LHCN-M2 (cell line): ENCODE measurements at places on chromosomes 13 and 19. TPM values are rescaled to one million over a fixed set of nuclear protein-coding genes. Genes with fewer than 3 reads are reported as not detected.

Gene ANO8
- total RNA-seq, result 2.4 and 3.3 TPM in 2 replicates

Gene PTPRH
- total RNA-seq, result 0.19 and 0.29 TPM in 2 replicates

Gene IRGC
- total RNA-seq, result not detected in 2 replicates

Gene IGFL1
- total RNA-seq, result not detected in 2 replicates

Gene DLEU7
- not detected in 2 replicates for total RNA-seq

Gene LIM2
- not detected in 2 replicates for total RNA-seq

Gene ZNF439
- 0.11 and 0.26 TPM in 2 replicates for total RNA-seq

DNA sequence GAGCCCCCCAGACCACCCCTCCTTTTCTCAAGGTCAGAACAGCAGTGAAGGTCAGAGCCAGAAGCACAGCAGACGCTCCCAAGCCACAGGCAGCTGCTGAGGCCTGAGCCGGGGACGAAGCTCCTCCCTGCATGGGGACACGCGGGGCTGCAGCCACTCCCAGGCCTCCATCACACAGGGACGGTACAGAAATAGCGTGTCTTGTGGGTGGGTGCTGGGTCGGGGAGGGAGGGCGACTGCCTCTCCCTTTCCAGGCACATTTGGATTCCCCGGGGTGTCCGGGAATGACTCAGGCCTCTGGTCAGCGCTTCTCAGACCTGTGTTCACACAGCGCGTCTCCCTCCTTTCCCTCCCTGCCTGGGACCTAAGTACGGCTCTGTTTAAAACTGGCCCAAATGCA lies 33.2 kb downstream of the RASA3 start:
- peak; percentile 97 for DNase-seq

- no peak for DNase-seq
These were observed 16.1 kb downstream of the USPL1 start for GRCh38 chr13:30633861-30634260.

GRCh38 chr13:49110122-49110912 lies 109.8 kb upstream of the MLNR start:
- DNase-seq, result peak; percentile 90

- DNase-seq, result peak; percentile 2
These were observed 46.4 kb downstream of the N4BP2L1 start for GRCh38 chr13:32381539-32381938.

GRCh38 chr13:32013181-32013580 lies 18.4 kb upstream of the FRY start:
- DNase-seq, result no peak

DNA sequence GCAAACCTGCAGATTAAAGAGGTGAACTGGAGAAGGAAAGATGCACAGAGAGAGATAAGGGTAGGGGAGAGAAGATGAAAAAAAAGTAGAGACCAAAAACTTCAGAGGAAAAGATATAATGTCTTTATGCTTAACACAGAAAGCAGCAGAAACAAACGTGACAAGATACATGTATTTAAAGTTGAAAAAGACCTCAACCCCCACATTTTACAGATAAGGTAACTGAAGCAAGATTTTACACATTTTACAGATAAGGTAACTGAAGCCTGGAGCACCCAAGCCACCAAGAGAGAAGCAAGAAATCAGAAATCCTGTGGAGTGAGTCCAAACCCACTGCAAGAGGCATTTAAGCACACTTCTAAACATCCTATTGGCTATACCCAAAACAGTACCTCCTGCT lies 185.3 kb downstream of the TBC1D4 start:
- no peak for DNase-seq

- peak; percentile 37 for DNase-seq
These were observed 118.0 kb upstream of the POSTN start for GRCh38 chr13:37716420-37717195.

DNA sequence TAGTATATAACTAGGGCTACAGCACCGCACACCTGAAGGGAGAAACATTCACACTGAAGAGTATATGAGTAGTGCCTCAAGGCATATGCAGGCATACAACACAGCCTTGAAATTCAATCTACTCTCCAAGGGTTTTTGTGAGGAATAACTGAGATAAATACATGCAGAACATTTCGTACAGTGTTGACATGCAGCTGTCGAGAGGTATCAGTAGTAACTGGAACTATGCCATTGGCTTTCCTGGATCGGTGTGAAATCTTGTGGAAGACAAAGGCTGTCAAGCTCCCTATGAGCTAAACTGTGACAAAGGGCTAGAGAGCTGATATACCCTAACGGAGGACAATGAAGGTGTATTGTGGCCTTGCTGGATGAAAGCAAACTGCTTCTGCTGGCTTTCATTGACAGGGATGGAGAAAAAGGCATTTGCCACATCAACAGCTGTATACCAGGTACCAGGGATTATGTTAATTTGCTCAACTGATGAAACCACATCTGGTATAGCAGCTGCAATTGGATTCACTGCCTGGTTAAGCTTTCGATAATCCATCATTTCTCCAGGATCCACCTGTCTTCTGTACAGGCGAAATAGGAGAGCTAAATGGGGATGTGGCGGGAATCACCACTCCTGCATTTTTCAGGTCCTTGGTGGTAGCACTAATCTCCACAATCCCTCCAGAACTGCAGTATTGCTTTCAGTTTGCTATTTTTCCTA lies 16.3 kb downstream of the MTRF1 start:
- peak; percentile 90 for DNase-seq

DNA sequence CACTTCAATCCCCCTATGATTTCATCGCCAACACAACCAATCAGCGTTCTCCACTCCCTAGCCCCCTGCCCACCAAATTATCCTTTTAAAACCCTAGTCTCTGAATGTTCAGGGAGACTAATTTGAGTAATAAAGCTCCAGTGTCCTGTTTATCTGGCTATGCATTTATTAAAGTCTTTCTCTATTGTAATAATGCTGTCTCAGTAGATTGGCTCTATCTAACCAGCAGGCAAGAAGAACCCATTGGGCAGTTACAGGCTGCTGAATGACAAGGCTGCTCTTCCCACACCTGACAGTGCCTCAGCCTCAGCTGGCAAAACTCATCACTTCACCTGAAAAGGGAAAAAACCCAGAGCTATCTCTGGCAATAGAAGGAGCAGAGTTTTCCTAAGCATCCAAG lies 20.2 kb upstream of the CHST8 start:
- DNase-seq, result no peak

GRCh38 chr13:60012488-60012887 lies 151.2 kb downstream of the DIAPH3 start:
- no peak for DNase-seq

DNA sequence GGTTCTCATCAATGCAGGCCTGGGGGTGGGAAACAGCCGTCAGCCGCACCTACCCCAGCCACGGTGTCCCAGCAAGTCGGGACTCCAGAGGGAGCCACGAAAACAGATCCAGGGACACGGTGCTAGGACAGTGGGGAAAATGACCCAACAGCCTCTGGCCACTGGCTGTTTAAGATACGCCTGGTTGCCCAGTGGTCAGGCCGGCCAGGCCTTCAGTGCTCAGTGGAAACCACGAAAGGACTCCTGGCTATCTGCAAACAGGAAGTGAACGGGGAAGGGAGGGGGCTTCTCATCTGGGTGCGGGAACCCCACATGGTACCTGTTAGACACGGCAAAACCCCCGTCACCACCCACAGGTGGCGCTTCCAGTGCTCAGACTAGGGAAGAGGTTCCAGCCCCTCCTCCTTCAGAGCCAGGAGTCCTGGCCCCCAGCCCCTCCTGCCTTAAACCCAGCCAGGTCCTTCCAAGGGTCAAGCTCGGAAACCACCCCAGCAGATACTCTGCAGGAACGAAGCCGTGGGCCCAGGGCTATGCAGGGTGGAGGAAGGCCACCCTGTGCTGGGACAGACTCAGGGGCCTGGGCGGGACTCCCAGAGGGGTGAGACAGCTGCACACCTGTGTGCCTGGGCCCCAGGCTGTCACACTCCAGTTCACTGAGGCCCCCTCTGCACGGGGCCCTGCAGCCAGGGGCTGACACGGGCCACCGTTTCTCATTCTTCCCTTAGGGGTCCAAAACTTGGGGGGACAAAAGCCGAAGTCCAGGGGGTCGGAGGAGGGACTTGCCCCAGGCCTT lies 4.5 kb downstream of the PPP1R12C start:
- DNase-seq, result no peak

DNA sequence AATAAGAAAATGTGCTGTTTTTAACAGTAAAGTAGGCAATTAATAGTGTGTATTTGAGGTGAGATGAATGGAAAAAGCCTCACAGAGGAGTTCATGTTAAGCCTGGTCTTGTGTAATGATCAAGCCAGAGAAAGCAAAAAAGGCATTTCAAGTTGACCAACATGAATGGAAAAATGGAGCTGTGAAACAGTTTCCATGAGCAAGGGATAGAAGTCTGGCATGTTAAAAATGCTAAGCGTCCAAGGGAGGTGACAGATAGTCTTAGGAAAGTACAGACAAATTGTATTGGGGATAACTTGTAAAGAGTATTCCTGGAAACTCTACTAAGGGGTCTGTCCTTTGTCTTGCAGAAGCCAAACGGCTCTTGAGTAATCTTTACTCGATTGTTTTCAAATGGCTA lies 506.8 kb upstream of the ATXN8OS start:
- no peak for DNase-seq

DNA sequence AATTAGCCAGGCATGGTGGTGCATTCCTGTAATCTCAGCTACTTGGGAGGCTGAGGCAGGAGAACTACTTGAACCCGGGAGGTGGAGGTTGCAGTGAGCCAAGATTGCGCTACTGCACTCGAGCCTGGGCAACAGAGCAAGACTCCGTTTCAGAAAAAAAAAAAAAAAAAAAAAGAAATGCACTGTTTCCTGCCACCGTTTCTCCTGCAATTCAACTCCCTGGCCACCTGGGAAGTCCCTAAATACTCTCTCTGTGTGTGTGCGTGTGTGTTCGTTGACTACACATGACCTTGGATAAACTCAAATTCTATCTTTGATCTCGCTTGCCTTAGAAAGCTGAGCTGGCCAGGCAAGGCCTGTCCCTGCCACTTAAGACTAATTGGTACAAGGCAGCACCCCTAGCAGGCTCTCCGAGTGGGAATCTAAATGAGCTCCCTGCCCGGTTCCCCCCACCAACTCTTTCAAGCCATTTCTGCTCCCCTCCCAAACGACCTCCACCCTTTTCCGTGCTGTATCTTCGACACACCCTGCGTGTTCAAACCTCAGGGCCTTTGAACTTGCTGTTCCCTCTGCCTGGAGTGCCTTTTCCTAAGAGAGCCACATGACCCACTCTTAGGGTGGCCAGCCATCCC lies 5.2 kb upstream of the BCAT2 start:
- DNase-seq, result peak; percentile 29

GRCh38 chr13:111122056-111122455 lies 6.9 kb downstream of the ARHGEF7 start:
- DNase-seq, result peak; percentile 74

GRCh38 chr13:26482451-26483197 lies 74.9 kb upstream of the WASF3 start:
- DNase-seq, result peak; percentile 78
